Stimulated activated CD8-positive, alpha-beta memory T cell treated with anti-CD3 and anti-CD28 coated beads, Interleukin-4, amount 100 ng/mL, for 1 hour (primary cell): ENCODE measurements at places on chromosomes 13 and 19.

GRCh38 chr13:75514080-75514995 lies 23.3 kb downstream of the COMMD6 start:
- DNase-seq = no peak

- no peak for DNase-seq
Measured at GRCh38 chr19:814152-815078, 7.3 kb downstream of the PLPPR3 start.

DNA sequence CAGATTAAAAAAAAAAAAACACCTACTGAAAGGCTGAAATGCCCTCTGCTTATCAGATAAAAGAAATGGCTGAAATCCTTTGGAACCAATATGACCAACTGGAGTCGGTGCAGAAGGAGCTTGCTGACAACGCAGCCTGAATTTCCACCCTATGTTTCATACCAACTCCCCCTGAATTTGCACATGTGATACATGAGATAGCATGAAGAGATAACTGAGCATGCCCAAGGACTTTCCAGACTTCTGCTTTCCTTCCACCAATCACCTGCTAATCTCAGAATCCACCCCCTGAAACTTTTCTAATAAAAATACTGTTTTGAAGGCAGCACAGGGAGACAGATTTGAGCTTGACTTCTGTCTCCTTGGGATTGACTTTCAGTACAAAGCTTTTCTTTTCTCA lies 32.2 kb upstream of the WDFY2 start:
- DNase-seq = no peak

- no peak for DNase-seq
Measured at GRCh38 chr19:19778666-19779065, 42.9 kb downstream of the ZNF506 start.

- no peak for DNase-seq
Measured at GRCh38 chr13:110352735-110353134, 45.7 kb downstream of the COL4A2 start.

DNA sequence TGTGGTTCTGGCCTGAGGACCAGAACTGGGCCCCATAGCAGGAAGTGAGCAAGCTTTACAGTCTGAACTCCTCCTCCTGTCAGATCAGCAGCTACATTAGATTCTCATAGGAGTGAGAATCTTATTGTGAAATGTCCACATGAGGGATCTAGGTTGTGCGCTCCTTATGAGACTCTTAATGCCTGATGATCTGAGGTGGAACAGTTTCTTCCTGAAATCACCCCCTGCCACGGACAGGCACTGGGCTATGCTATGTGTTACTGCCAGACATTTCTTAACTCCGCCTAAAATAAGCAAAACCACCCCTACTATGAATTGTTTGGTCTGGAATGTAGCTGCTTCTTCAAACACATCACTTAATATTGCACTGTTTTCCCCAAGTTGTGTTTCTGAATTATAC lies 4.6 kb downstream of the FBXL3 start:
- DNase-seq = no peak

DNA sequence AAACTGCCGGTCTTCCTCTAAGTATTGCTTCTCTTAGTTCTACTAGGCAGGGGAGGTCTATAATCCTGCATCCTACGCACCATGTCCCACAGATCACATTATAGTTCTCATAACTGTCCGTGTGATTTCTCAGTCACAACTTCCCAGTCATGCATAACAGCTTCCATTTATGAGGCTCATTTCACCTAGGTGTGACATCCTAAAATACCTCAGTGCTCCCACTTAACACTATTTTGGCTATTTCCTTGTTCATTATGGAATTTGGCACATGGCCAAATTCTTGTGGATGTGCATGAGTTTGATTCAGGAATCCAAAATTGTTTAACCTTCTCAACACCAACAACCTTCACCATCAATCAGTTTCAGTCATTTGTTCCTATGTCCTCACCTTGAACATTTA lies 989.9 kb downstream of the OLFM4 start:
- DNase-seq = no peak

DNA sequence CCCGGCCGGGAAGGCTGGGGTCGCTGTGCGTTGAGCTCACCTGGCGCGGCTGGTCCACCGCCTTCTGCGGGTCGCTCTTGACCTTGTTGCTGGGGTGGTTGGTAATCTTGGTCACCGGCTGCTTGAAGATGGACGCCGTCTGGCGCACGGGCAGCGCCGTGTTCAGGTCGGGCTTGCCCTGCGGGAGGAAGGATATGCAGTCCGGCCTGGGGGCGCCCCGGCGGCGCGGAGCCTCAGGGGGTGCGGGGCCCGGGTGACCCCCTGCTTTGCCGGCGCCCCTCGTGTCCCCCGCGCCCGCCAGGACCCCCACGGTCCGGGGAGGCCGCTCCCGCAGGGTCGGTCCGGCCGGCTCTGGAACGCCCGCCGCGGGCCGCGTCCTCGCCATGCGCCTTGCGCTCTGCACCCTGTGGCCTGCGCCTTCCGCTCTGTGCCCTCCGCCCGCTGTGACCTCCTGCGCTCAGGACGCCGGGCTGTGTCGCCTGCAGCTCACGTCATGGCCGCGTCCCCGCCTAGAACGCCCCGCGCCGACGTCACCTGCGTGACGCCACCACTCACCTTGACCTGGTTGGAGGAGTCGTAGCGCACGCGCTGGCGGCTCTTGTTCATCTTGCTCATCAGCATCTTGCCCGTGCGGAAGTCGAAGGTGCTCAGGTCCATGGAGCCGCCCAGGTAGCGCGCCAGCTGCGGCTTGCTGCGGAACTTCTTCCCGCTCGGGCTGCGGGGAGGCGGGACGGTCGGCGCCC lies 8.0 kb downstream of the MBD3 start:
- DNase-seq = no peak
